ENCODE measurements at places on chromosomes 7 and 10. TPM values are rescaled to one million over a fixed set of nuclear protein-coding genes. Genes with fewer than 3 reads are reported as not detected.

KAZALD1 gene
- 43.0 TPM for total RNA-seq

MOGAT3 gene
- total RNA-seq, result not detected

SSC4D gene
- 0.31 TPM for total RNA-seq

HSPA12A gene
- 4.0 TPM for total RNA-seq

LRRC18 gene
- total RNA-seq, result not detected

PON1 gene
- not detected for total RNA-seq

DNA sequence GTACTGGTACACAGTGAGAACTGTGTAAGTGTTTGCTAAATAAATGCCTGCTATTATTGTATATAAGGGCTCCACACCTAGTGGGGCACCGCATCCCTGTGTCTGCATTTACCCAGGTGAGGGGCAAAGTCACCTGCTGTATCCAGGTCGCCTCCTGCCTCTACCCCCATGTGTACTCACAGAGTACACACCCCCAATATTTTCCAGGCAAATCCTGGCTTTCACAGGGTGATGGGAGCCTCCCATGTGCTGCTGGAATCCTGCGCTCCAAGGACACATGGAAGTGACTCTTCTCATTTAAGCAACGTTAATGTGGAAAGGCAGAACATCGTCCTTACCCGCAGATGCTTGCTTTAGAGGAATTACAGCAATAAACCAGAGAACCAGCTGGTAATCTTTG, 48.2 kb downstream of the ARHGAP22 start:
- peak; percentile 53 for DNase-seq

DNA sequence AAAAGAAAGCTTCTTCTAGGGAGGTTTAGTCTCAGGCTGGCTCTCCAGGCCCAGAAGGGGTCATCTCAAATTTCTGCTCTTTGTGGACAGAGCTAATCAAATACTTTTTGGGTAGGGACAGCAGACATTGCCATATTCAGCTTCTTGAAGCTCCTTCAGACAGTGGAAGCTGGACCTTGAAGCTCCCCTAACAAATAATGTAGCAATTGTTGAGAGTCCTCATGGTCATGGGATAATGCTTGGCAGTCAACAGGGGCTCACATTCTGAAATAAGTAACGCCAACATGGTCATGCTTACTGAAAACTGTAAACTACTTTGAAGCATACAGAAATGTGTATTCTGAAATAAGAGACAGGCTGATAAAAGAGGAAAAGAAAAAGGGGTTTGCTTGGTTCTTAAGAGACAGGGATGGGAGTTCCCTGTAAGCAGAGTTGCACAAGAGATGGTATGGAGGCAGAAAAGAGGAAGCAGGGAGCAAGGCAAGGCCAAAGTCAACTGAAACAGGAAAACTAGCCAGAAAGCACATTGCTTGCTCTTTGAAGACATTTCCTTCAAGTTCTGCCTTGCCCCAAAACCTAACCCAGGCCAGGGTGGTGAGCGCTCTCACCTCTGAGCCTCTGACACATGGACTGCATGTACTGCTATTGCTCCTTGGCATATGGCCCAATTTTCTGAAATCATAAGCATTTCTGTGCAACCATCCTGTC, 53.1 kb upstream of the KMT2E start:
- DNase-seq, result no peak

- DNase-seq, result no peak
These were observed 44.9 kb downstream of the AKR1B15 start for GRCh38 chr7:134593530-134594392.

GRCh38 chr7:151046603-151047573, 1.4 kb upstream of the ASIC3 start:
- no peak for DNase-seq

DNA sequence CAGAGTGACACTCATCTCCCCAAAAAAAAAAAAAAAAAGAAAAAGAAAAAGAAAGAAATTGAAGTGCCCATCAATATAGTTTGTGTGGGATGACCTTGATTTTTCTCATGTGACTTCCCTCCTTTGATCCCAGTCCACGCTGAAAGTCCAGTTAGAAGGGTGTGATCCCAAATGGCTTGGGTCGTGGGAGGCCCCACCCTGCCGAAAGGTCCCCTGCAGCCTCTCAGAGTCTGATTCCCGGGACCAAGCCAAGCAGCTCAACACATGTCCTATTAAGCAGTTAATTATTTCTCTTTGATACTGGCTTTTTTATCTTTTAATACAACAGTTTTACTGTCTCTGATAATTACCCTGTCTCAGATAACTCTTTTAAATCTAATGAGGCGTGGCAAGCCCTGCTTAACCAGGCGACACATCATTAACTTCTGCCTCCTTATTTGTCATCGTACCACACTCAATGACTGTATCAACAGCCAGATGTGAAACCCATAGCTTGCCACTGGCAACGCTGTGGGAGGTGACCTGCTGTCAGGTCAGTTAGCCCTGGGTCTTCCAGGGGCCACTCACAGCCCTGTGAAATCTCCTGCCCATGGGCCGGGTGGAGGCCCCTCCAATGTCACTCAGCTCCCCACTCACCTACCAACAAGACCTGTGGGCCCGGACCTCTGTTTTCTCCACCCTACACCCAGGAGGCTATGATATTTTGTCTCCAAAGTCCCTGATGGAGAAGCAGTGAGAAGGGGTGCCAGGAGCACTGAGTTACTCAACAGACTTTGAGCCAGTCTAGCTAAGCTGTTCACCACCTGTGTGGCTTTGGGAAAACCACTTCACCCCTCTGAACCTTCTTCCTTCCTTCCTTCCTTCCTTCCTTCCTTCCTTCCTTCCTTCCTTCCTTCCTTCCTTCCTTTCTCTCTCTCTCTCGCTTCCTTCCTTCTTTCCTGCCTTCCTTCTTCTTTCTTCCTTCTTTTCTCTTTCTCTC, 110.0 kb upstream of the SFMBT2 start:
- DNase-seq, result no peak

DNA sequence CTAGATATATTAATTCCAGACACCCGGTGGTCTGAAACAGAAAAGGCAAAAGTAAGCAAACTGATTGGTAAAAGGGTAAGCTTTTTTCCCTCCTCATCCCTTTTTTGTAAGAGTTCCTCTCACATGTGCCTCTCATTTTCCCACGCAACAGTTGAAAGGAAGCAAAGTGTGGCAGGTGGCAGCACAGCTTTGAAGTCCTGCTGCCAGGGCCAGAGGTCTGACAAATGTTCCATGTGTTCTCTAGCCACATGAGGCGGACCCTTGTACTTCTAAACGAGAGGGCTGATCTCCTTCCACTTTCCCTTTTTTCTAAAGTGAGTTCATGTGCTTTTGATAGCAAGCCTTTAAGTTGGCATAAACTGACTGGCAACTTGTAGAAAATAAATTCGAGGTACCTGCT, 217.5 kb downstream of the POLR1F start:
- DNase-seq, result no peak

DNA sequence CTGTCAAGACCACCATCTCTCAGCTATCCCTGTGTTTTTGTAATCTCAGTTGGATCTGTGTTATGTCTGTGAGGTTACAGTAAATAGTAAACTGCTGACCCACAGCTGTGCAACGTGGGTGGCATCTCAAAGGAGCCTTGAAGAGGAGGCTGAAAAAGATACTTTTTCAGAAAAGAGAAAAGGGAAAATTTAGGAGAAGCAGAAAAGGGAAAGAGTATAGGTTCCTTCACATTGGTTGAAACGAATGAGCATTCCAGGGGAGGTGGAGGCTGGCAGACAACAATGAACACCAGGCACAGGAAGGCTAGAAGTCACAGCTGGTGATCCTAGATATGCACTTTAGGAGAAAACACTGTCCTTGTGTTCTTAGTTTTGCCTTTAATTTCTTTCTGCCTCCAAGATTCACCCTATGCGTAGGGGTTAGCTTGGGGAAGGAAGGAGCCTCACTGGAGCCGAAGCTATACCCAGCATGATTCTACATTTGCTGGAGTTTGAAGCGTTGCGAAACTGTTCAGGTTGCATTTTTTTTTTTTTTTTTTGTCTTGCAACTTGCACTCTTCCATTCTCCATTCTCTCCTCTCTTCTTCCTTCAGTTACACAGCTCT, 18.3 kb downstream of the CPED1 start:
- no peak for DNase-seq

DNA sequence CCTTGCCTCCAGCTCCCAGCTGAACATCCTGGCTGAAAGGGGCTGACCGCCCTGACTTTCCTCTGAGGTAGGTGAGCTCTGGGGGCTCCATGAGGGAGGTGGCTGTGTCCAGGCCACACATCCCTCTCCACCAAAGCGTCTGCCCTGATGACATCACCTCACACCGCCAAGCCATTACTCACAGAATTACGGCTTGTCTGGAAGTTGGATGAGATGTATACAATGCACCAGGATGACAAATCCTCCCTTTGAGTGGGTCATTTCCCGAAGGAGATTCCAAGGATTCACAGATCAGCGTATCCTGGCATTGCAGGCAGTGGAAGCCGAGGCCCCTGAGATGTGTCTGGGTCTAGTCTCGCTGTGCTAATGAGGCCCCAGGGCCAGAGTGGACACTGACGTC, 15.1 kb upstream of the RET start:
- no peak for DNase-seq

DNA sequence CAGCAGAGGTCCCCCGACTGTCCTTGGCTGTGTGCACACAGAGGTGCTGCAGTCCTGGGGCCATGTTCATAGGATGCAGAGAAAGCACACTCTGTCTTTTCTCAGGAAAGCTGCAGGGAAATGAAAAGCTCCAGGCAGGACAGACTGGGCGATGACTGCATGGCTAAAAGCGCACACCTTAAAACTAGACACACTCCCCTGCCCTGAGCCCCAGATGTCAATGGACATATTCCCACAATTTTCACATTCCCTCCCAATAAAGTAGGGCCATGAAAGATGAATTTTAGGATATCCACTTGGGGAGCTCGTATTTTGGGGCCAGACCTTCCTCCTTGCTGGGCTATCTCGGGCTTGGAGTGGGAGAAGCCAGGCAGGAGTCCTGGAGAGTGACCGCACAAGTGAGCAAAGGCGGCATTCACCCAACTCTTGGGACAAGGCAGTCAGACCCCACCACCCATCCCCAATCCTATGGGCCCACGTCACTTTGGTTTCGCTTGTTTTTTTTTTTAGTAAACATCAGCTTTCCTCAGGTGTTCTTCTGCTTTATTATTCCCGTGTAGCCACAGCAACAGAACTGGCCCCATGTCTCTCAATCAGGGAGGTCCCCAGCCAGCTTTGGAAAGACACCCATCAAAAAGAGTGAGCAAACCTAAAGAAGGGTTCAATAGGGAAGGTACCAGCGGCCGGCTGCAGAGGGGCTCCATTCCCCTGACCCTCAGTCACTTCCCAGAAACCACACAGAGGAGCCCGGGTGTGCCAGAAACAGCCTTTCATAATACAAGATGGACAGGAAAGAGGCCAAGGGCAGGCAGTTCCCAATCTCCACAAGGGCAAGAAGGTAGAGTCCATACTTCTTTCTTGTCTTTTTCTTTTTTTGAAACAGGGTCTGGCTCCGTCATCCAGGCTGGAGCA, 12.7 kb downstream of the GPRIN2 start:
- no peak for DNase-seq

DNA sequence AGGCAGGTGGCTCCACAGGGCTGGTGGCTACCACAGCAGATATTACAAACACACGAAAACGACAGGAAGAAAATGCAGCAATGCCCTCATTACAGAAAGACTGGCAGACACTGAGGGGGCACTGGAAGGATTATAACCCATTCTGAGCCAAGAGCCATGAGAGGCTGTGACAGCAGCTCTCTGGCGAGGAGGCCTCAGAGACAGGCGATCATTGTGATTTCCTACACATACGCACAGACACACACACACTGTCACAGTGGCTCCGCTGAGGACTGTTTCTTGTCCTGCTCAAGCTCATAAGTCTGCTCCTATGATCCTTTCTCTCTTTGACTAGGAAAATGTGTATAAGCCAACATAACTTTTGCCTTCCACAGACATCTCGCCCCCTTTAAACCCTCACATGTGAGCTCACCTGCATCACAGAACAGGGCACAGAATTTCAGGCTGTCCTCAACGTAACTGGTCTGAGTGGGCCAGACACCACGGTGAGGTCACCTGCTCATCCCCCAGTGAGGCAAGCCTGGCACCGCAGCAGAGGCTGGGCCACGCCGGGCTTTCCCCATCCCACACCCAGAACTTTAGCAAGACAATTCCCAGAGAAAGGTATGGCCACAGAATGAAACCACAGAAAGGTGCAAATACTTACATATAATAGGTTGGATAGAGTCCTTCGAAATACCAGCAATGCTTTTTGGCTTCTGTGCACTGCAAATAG, 51.7 kb downstream of the VOPP1 start:
- DNase-seq, result no peak

DNA sequence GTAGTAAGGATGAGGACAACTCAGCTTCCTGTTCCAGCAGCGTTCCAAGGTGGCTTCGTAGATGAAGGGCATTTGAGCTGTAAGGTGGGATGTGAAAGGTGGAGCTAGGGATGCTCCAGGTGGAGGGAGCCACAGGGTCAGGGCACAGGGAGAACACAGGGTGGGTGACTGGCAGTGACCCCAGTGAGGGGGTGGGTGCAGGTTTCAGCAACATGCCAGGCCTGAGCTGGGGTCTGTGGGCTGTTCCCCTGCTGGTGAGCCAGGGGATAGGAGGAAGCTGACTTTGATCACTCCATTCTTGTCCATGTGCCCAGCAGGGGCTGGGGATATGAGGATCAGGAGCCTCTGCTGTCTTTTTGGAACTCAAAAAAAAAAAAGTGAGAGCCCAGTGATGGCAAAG, 33.2 kb downstream of the CDH23 start:
- peak; percentile 59 for DNase-seq

GRCh38 chr10:58531084-58531695, 18.5 kb downstream of the BICC1 start:
- DNase-seq, result peak; percentile 85

GRCh38 chr7:142791502-142791901, 20.7 kb downstream of the PRSS2 start:
- no peak for DNase-seq

GRCh38 chr10:32349199-32349585, 2.2 kb upstream of the EPC1 start:
- DNase-seq, result no peak

DNA sequence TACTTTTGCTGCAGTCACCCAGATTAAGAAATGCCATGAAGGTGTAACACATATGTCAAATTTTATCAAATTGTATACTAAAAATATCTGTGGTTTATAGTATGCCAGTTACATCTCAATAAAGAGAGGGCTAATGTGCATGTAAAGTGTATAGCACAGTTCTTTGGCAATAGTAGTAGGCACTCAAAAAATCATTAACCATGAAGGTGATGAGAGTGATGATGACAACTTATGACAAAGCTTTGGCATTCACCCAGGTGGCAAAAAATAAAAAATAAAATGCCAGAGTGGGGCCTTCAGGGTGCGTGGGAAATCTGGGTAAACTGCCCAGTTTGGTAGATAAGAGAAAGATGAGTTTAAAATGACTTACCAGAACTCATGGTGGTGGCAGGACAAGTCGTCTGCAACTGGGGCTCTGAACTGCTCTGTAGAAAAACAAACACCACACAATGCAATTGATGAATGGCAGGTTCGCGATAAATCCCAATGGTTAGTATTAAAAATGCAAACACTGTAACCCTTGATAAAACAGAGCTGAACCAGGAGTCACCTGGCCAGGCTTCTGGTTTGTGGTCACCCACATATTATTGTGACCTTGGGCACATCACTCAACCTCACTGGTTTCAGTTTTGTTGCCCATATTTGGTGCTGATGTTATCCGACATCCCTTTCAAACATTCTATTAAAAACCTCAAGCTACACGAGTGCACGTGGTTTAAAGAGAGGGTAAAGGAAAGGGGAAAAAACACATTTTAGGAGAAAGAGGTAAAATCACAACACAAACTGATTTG, 120.2 kb downstream of the SORBS1 start:
- DNase-seq, result no peak

- DNase-seq, result no peak
These were observed 61.8 kb upstream of the DNAJB6 start for GRCh38 chr7:157274991-157275427.

Data from osteocyte (in vitro differentiated cells).